Left colon (tissue), 2 donors: ENCODE measurements at places on chromosomes 4 and X. TPM values are rescaled to one million over a fixed set of nuclear protein-coding genes. Genes with fewer than 3 reads are reported as not detected.

GRCh38 chr4:98779088-98779487, 120.7 kb upstream of the TSPAN5 start:
- DNase-seq: no peak

DNA sequence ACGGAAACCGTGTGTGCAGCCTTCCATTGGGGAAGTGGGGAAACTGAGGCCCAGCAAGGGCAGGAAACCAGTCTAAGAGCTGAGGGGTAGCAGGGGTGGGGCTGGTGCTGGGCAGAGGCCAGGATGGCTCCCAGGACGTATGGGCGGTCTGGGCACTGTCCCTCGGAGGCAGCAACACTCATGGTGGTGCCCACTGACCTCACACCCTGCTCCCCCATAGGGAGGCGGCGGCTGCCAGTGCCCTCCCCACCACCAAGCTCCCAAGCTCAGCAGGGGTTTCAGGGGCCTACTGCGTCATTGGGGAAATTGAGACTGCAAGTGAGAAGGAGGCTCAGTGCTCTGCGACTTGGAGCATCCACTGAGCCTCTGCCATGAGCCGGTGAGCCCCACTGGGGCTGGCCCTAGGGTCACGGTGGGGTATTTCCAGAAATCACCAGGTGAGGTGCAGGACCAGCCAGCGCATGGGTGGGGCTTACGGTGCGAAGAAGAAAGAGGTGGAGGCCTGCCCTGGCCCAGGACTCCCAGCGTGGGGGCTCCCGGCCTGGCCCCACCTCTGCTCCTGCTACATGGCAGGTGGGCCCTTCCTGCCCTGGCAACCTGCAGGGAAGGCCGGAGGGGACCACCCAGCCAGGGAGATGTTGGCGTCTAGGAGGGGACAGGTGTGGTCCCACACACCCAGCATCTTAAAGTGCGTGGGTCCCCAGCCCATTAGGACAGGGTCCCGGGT, 915 bp downstream of the MSANTD1 start:
- no peak for DNase-seq

DNA sequence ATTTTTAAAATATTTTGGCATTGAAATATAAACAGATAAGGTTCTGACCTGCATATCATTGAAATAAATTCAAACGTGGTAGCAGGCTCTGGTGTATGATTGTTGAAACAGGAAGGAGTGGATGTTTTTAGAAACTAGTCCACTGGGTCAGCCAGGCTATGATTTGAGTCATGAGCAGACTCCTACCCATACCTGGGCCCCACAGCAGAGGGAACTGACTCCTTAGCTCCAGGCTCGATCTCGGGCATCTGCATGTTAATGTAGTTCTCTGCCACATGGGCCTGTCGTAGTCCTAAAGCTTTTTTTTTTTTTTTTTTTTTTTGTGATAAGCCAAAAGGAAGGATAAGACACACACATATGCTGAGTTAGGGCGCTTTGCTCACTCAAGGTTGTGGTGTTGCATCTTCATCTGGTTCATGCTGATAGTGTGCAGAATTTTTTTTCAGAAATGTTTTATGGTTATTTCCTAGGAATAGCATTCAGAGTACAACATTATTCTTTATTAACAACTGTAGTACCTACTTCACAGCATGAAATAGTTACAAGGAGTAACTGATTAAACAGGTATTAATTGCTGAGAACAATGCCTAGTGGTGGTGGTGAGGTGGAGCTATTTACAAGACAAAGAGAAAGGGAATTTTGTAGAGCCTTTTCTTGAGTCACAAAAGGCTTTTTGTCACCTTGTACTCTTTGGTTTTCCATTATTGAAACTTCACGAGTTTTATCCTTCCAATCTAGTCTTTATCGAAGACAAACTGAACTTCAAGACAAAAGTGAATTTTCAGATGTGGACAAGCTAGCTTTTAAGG, 27.3 kb downstream of the OFD1 start:
- DNase-seq: no peak

GRCh38 chrX:97211070-97211469, 327.4 kb downstream of the RPA4 start:
- DNase-seq: no peak

GRCh38 chr4:131499141-131499873, 1649.8 kb upstream of the PCDH10 start:
- DNase-seq: no peak

MAGEB10 gene
- not detected for total RNA-seq

HPGDS gene
- 3.3 TPM for total RNA-seq
